Pons (tissue), 1 donor: ENCODE measurements at places on chromosomes 5 and 9.

DNA sequence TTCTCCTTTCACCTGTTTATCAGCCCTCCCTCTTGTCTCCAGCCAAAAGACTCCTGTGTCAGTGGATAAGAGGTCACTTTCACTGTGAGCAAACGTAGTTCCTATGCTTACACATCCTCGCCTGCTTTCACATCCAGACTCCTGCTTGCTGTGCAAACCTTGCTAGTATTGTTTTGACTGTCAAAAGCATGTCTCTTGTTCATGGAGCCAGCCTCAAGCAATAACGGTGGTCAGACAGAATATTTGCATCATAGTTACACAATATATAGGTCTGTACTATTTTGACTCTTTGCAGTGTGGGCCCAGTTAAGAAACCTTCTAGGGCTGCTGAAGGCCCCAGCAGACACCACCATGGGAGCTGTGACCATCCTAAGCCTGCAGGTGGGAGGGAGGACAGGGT, 420.0 kb downstream of the SEMA5A start:
- DNase-seq, result no peak

DNA sequence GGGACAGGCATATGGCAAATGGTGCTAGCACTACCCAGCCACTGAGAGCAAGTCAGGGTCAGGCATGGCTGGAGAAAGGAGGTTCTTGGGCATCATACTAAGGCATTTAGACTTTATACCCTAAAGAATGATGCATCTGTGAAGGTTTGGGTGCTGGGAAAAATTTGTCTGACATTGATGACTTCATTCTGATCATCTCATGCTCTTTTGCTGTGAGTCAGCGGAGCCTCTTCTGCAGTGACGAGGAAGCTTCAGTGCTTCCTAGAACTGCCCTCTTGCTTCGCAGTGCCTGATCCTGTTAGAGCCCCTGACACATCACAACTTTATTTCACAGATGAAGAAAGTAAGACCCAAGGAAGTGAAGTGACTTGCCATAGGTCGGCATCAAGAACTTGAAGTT, 266.6 kb upstream of the GAS1 start:
- no peak for DNase-seq

- DNase-seq, result peak; percentile 59
These were observed 14.6 kb downstream of the ARL15 start for GRCh38 chr5:54295651-54296276.

DNA sequence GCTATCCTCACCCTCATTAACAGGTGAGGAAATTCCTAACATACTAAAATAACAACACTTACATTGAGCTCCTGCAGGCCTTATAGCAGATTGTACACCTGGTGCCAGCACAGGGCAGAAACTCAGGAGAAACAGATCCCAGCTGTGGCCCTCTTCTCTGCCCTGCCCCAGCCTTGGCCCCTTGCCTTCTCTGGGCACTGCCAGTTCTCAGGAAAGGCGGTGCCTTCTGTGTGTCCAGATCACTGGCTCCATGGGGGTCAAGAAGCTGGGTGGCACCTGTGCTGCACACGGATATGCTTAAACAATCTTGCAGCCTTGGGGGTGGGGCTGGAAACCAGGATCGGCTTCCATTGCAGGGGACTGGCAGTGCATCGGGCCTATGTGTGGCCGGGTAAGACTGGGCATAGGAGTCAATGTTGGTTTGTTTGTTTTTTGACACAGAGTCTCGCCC, 19.3 kb downstream of the KYAT1 start:
- DNase-seq, result no peak

DNA sequence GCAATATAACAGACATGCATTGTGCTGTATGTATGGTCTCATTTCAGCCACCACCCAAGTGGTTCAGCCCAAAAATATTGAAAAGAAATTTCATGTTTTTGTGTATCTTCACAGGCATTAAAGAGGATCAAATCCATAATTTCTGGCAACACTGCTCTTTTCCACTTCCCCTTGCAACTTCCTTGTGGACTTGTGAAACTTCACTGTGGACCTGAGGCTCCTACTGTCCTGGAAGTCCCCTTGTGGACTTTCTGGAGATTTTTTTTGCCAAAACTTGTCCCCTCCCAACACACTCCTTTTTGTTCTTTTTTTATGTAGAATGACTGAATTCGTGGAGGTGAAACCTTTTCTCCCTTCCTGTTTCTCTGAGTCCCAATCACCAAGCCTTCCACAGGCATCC, 14.3 kb downstream of the OTULINL start:
- DNase-seq, result no peak

GRCh38 chr5:148421661-148422060, 37.9 kb downstream of the FBXO38 start:
- no peak for DNase-seq

- no peak for DNase-seq
These were observed 82.0 kb upstream of the HAPLN1 start for GRCh38 chr5:83802686-83803085.

DNA sequence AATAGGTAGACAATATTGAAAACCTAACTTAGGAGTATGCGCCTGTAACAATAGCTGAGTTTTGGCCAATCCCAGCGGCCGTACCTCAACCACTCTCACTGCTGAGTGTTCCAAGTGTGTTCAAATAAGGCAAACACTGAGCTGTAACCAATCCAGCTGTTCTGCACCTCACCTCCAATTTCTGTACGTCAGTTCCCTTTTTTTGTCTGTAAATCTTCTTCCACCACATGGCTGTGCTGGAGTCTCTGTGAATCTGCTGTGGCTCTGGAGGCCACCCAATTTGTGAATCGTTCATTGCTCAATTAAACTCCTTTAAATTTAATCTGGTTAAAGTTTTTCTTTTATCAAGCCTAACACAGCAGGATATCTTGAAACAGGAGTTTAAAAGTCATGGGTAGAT, 116.3 kb downstream of the SLC28A3 start:
- DNase-seq, result no peak

GRCh38 chr5:175655411-175655810, 2.5 kb upstream of the HRH2 start:
- DNase-seq, result no peak

DNA sequence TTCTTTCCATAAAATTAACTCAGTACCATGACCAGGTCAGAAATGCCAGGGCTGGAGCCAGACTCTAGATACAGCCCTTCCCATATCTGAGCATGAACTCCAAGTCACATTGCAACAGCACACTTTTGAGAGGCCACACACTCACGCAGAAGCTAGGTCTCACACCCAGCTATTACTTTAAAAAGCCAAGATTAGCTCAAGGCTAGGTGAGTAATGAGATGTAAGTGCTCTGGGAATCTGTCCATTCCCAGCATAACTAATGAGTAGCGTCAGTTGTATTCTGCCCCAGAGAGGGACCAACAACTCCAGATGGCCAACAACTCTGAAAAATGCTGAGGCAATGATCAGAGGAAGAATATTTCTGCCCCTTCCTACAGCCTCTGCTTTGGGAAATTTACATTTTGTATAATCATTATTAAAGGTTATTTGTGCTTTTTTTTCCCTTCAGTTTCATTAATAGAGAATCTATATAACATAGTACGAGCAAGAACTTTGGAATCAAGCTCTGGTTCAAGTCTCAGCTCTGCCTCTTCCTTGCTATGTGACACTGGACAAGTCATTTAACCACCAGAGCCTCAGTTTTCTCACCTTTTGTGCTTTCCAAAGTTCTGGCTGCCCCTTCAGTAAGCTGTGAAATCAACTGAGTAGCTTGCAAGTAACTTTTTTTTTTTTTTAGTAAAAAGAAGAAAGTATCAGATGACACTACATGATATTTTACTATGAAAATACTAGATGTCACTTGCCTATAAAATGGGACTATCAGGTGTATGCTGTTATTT, 118.3 kb downstream of the NR6A1 start:
- DNase-seq, result no peak

GRCh38 chr9:79917421-79917820, 345.7 kb downstream of the TLE4 start:
- DNase-seq, result no peak

- DNase-seq, result no peak
These were observed 499.7 kb downstream of the PDE4D start for GRCh38 chr5:59393585-59394420.

DNA sequence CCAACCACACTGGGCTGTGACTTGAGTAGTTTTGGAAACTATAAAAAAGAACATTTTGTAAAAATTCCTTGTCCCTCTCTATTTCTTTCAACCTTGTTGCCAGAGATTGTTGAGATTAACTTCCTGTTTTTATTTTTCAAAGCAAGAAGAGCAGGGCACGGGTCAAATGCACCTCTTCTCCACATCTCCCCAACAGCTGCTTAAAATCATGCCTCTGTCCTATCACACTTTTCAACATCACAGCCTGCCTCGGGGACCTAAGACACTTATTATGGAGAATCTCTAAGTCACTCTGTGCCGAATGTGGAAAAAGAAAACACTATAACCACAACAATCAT, 280.3 kb upstream of the TNC start:
- DNase-seq, result no peak

DNA sequence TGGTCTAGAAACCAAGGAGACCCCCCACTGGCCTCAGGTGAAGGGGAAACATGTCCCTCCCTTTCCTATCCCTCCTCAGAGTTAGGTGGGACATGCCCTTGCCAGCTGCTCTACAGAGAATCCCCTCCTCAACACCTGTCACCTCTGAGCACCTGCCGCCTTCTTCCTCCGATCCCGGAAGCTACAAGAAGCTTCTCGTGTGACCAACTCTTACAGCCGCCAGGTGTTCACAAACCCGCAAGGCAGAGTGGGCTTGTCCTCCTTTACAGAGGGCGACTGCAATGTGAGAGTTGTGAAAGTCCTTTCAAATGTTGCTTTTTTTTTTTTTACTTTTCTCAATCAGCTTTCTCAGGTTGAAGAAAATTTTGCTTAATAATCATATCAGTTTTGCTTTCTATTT, 3.7 kb upstream of the ICE1 start:
- no peak for DNase-seq

GRCh38 chr5:154709368-154710305, 45.5 kb upstream of the LARP1 start:
- DNase-seq, result no peak

GRCh38 chr5:159424123-159424522, 93.8 kb upstream of the IL12B start:
- no peak for DNase-seq

- DNase-seq, result no peak
These were observed 82.1 kb downstream of the WDR41 start for GRCh38 chr5:77409870-77410621.

DNA sequence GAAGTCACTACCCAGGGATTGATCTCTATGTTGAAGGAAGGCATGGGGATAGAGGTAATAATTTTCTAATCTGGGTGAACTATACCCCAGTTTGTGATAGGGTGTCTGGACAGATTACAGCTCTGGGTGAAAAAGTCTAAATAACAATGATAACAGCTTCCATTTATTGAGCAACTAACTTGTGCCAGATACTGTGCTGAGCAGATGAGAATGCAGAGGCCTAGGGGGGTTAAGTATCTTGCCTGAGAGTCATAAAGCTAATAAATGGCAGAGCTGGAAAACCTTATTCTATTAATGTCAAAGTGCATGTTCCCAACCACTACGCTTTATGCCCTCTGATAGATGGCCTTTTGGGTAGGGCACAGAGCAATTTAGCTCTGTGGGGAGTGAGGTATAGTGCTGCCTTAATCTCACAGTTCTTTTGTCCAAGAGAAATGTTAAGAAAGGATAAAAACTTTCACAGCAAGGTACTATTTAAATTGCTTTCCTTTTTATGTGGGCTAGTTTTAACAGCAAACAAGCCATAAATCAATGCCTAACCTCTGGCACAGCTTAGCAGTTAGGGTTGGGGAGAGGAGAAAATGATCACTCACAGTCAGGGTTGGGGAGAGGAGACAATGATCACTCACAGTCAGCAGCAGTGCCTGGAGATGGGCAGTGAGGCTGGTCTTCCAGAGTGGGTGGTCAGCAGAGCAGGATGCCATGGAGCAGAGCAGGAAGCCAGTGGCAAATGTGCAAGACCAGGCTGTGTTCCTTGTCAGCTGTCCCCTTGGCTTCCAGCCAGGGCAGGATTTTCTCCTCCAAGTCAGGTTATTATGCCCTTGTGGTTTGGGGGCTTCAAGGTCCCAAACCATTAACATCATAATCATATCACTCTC, 187.0 kb downstream of the CARTPT start:
- DNase-seq, result no peak
